ENCODE measurements at places on chromosomes 1 and 21.

DNA sequence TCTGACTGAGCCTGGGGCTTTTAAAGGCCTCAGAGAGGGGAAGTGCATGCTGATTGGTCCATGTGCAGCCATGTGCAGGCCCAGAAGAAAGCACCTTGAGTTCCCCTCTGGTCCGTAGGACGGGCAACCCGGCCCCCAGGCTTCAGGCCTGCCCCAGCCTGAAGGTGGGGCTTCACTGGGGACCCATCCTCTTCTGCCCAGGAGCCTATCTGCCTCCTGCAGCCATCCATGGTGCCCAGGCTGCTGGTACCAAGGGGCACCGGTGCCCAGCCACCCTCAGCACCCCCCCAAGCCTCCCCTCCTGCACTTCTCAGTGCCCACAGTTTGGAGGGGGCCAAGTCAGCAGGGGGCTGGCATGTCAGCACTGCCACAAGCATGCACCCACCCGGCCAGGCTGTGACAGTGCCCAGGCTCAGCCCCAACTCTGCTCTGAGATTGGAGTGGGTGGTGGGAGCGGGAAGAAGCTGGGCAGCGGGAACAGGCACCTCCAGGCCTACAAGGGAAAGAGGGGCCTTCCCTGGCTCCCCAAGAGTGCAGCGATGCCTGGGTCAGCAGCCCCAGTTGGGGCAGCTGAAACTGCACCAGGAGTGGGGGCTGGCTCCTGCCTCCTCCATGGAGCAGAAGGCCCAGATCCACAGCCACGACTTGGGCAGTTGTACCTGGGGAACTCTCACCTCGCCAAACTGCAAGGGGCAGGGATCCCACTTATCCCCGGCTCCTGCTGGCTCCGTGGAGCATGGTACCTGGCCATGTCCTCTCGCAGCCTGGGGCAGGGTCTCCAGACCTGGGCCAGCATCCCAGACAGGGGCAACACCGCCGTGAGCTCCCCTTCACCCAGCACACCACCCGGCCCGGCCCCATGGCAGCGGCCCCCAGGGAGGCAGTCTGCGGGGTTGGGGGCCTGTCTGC, 11.7 kb downstream of the COL6A2 start:
- DNase-seq, result no peak

DNA sequence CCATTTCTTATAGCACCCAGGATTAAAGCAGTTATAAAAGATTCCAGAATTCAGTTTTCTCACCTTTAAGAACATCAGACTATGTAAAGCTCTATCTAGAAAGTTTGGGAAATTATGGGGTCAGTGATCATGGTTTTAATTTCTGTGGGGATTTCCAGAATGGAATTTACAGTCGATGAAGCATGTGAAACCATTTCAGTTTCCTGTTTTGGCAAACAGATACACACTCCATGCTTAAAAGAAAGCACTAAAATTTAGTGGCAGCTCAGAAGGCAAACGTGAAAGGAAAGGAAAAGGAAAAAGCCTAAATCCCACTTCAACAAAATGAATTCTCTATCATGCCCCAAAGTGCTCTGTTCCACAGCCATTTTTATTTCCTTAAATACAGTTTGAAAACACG, 60.4 kb downstream of the FYB2 start:
- no peak for DNase-seq

GRCh38 chr1:153796786-153797659, 21.8 kb downstream of the SLC27A3 start:
- peak; percentile 93 for DNase-seq

DNA sequence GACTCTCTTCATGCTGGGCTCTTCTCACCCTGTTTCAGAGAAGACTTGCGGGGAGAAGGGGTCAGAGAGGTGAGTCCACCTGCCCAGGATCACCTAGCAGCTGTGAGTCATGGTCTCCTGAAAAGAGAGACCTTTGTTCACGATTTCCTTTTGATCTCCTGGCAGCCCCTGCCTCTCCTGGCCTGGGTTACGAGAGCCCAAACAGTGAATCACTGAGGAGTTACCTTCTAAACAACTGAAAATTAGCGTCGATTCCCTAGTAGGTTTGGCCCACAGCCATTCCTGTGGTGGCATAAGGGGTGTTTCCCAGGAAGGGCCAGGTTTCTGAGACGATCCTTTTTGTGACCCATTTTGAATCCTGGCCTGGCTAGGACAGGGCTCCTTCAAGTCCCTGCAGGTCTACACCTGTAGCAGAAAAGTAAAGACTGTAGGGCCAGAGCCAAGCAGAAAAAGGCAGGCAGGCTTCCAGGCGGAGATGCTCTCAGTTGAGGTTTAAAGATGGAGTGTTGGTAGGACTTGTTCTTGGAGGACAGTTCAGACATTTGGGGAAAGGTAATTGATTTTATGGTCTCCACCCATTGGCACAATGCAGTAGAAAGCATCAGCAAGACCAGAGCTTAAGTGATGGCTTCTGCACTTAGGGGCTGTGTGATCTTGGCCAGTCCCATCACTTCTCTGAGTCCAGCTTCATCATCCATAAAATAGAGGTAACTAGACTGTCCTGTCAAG, 2.1 kb upstream of the PLA2G2E start:
- no peak for DNase-seq

- no peak for DNase-seq
These were observed 119.9 kb upstream of the DNAH14 start for GRCh38 chr1:224809613-224810012.

GRCh38 chr1:56855190-56855589, 593 bp downstream of the C8A start:
- DNase-seq, result no peak

DNA sequence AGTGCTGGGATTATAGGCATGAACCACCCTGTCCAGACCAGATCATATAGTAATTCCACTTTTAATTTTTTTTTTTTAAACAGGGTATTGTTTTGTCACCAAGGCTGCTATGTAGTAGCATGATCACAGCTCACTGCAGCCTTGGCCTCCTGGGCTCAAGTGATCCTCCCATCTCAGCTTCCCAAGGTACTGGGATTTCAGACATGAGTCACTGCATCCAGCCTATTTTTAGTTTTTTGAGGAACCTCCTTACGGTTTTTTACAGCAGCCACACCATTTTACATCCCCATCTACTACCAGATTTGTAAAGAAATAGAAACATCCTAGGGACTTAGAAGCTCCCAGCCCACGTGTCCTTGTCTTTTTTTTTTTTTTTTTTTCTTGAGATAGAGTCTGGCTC, 24.0 kb downstream of the L1TD1 start:
- DNase-seq, result no peak

DNA sequence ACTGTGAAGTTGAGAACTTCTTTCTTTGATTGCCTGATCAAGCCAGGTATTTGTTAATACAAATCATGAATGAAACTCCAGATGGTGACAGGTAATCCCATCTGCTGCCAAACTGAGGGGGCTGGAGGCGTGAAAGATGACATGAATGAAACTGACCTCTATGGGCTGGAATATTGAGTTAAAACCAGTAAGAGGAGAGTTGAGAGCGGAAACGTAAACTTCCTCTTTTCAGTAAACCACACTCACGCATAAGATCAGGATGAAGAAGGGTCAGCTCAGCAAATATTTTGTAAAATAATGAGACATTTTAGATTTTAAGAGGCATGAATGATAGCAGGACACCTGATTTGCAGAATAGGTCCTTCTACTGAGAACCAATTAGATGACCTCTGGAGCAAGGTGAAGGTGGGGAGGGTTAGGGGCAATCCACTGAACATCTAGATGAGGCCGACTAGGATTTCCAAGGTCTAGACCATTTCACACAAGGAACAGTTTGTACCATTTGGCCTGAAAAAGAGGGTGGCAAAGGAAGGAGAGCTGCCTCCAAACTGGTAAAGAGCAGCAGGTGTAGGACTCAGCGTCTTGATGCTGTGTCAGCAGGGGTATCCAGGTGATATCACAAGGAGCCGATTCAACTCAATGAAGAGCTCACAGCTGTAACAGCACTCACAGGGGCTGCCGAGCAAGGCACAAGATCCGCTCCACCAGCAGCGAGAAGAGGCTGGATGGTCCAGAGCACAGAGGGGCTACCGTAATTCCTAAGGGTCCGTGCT, 132.6 kb downstream of the NTPCR start:
- DNase-seq, result no peak

GRCh38 chr1:215665215-215665614, 98.1 kb downstream of the KCTD3 start:
- no peak for DNase-seq

DNA sequence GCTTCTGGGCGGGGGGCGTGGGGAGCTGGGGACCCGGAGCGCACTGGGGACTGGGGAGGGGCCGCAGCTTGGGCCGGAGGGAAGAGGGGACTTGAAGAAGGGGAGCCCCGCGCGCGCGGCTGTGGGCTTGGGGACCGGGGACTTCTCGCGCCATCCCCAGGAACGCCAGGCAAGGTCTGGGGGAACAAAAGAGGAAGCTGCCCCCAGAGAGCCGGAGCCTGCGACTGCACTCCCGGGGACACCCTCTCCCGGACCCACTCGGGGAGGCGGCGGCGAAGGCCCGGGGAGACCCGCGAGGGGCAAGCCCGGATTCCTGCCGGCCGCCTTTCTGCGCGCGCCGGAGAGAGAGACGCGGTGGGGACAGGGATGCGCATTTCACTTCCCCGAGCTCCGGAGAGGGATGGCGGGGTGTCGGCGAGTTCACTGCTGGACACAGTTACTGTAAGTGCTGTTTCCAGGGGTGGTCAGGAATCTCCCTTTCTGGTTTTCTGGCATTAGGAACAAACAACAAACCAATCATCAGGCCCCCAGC, 732 bp downstream of the ABCG1 start:
- DNase-seq, result peak; percentile 56

- peak; percentile 95 for DNase-seq
These were observed 21.5 kb downstream of the RCAN1 start for GRCh38 chr21:34593423-34593822.

- no peak for DNase-seq
These were observed 8.4 kb upstream of the ATP6V1G3 start for GRCh38 chr1:198548890-198549289.

- no peak for DNase-seq
These were observed 61.4 kb downstream of the MEF2D start for GRCh38 chr1:156439036-156439776.

GRCh38 chr1:160855181-160855981, 7.3 kb downstream of the CD244 start:
- no peak for DNase-seq

All from NCI-H345 (cell line).